ENCODE measurements at places on chromosomes 5 and 9. TPM values are rescaled to one million over a fixed set of nuclear protein-coding genes. Genes with fewer than 3 reads are reported as not detected.

The TLX3 gene
- not detected for total RNA-seq

The LSM11 gene
- total RNA-seq: 4.6 TPM

The CERT1 gene
- total RNA-seq: 49.5 TPM

The RECK gene
- 4.2 TPM for total RNA-seq

The LHX2 gene
- total RNA-seq: not detected

The PSMB7 gene
- 140 TPM for total RNA-seq

The SPDL1 gene
- total RNA-seq: 13.3 TPM

The CBY3 gene
- total RNA-seq: not detected

The ENC1 gene
- 6.6 TPM for total RNA-seq

The C5orf58 gene
- total RNA-seq: not detected

The RELL2 gene
- total RNA-seq: 16.8 TPM

The WNT8A gene
- not detected for total RNA-seq

The UGT3A1 gene
- total RNA-seq: not detected

The MYMK gene
- total RNA-seq: not detected

The SH3GL2 gene
- total RNA-seq: not detected

The TMEM252 gene
- not detected for total RNA-seq

The ANKRD18B gene
- total RNA-seq: not detected

The TJP2 gene
- total RNA-seq: 2.3 TPM

The C5 gene
- 3.5 TPM for total RNA-seq

The FOXE1 gene
- total RNA-seq: not detected

The CDK9 gene
- total RNA-seq: 137 TPM

The DDX31 gene
- 18.0 TPM for total RNA-seq

The FCN1 gene
- 0.83 TPM for total RNA-seq

The LOX gene
- not detected for total RNA-seq

The SPATA31C1 gene
- total RNA-seq: not detected

The DIRAS2 gene
- total RNA-seq: not detected

The TPPP gene
- total RNA-seq: 0.04 TPM

The TAF11L5 gene
- not detected for total RNA-seq

The CDC25C gene
- total RNA-seq: 0.42 TPM

The ANKRD31 gene
- total RNA-seq: 0.13 TPM

The WNK2 gene
- 0.24 TPM for total RNA-seq

The GABRG2 gene
- total RNA-seq: not detected

The PAEP gene
- total RNA-seq: not detected

The ZCCHC9 gene
- total RNA-seq: 24.0 TPM

The OR1J4 gene
- not detected for total RNA-seq

The ZNG1E gene
- 83.0 TPM for total RNA-seq

The PTBP3 gene
- total RNA-seq: 106 TPM

The GLDC gene
- total RNA-seq: 2.3 TPM

The CNTRL gene
- 110 TPM for total RNA-seq

The CNTFR gene
- not detected for total RNA-seq

The PCDHGA2 gene
- total RNA-seq: 0.09 TPM

The CTSV gene
- total RNA-seq: not detected

The CCNJL gene
- 0.09 TPM for total RNA-seq

The ARL14EPL gene
- total RNA-seq: not detected

The SLC34A3 gene
- total RNA-seq: not detected

The ACOT12 gene
- total RNA-seq: not detected

The C9orf50 gene
- total RNA-seq: not detected

All from activated B cell treated with CpG ODN at 0.5 μM for 24 hours (primary cell).